Fibroblast of lung (primary cell): ENCODE measurements at places on chromosomes 5 and 9. TPM values are rescaled to one million over a fixed set of nuclear protein-coding genes. Genes with fewer than 3 reads are reported as not detected.
A peak's percentile ranks its signal among the peaks of the same experiment; 100 is the strongest.

The MCC gene
- polyA plus RNA-seq = 3.2 and 4.8 TPM in 2 replicates

- no peak for DNase-seq
These were observed 28.6 kb downstream of the TRIM32 start for GRCh38 chr9:116715751-116716150.

The VCAN gene
- 51.9 and 144 TPM in 2 replicates for polyA plus RNA-seq

DNA sequence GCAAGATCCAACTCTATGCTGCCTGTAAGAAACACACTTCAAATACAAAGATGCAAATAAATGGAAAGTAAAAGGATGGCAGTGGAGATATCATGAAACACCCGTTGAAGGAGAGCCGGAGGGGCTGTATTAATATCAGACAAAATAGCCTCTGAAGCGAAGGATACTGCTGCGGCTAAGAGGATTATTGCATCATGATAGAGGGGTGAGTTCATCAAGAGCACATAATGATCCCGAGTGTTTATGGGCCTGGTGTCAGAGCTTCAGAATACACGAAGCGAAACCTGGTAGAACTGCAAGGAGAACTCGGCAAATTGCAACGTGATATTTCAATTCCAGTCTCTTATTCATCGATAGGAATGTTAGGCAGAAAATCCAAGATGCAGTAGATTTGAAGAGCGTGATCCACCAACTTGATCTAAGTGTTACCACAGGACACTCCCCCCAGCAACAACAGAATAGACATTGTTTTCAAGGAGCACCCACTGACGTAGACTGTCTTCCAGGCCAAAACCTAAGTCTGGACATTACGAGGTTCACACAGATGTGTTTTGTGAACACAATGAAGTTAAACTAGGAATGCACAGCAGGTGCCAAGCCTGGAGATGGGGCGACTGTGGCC is 27.7 kb upstream of the QSOX2 start:
- DNase-seq = peak; percentile 33

DNA sequence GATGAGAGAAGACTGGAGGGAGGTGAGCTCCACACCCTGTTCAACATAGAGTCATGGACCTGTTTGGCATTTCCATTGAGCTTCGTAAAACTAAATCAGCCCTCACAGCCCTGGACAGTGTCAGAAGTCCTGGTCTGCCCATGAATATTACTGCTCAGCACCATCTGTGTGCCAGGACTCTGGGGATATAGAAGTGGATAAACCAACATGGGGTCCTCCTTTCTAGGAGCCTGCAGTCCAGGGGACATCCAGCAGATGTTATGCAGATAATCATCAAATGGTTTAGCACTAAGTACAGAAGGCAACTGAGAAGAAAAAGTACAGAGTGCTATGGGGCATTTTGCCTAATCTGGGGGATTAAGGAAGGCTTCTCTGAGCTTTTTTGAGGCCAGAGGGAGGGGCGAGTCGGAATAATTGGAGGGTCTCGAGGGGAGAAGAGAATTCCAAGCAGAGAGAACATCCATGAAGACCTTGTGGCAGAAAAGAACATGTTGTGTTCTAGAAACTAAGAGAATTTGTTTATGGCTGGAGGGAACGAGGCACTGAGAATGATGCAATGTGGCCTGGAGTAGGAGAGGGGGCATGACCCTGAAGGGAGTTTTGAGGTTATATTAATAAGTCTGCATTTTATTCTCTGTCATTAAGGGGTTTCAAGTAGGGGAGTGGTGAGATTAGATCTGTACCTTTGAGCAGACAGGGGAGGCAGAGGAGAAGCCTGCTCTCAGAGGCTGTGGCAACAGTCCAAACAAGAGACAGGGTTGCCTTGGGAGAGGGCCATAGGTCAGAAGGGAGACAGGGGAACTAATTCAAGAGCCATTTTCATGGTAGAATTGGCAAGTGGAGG is 63.5 kb upstream of the SLC2A8 start:
- DNase-seq = peak; percentile 33

DNA sequence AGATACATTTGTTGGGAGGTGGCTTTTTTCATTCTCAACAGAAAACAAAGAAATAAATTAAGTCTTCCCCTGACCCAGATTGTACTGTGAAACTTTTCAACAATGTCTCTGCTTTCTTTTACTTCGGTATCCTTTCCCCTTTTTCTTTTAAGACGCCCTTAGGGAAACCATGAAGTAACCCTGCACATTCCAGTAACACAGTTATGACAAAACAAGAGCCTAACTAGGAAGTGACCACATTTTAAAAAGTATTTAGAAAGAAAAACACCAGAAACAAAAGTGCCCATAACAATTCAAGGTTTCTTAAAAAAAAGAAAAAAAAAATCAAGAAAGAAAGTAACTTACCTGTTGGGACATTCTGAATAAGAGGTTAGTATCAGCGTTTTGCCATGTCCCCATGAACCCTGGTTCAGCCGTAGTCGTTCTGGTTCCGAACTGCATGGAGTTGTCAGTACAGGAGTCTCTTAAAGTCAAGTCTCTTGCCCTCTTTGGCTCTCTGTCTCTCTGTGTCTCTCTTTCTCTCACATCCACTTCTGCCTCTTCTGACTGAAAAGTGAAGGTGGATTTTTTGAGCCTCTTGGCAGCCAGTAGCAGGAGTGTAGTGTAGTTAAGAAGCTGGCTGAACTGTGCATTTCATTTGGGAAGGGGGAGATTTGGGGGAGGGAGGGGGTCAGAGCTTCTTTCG is 142.9 kb downstream of the BNC2 start:
- peak; percentile 46 for DNase-seq

The SHC3 gene
- 1.7 and 2.5 TPM in 2 replicates for polyA plus RNA-seq

GRCh38 chr9:101226803-101227202 is 158.0 kb downstream of the BAAT start:
- no peak for DNase-seq

DNA sequence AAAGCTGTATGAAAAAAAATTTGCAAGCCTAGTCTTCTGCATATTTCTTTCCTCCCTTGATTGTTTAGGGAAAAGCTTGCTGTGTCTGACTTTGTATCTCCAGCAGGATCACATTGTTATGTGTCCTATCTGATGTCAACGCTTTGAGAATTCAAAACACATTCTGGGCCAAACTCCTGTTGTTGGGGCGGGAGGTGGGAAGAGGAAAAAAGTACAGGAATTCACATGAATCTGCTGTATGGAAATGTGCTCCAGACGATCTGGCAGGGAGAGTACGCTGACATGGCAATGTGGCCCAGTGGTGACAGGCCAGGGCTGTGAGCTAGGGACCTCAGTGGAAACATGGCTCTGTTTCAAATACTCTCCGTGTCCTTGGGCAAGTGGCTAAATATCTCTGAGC is 87.4 kb upstream of the GNA14 start:
- peak; percentile 90 for DNase-seq

GRCh38 chr5:154267516-154267915 is 77.0 kb downstream of the GALNT10 start:
- no peak for DNase-seq

The SMC5 gene
- polyA plus RNA-seq = 15.5 and 21.6 TPM in 2 replicates

The SNX2 gene
- 73.5 and 75.1 TPM in 2 replicates for polyA plus RNA-seq

The CDC25C gene
- 2.4 and 9.9 TPM in 2 replicates for polyA plus RNA-seq

GRCh38 chr9:128862401-128862851 is 19.3 kb downstream of the KYAT1 start:
- DNase-seq = no peak

GRCh38 chr5:121350181-121350930 is 501.3 kb upstream of the FTMT start:
- peak; percentile 55 for DNase-seq

The LPAR1 gene
- polyA plus RNA-seq = 240 and 378 TPM in 2 replicates

DNA sequence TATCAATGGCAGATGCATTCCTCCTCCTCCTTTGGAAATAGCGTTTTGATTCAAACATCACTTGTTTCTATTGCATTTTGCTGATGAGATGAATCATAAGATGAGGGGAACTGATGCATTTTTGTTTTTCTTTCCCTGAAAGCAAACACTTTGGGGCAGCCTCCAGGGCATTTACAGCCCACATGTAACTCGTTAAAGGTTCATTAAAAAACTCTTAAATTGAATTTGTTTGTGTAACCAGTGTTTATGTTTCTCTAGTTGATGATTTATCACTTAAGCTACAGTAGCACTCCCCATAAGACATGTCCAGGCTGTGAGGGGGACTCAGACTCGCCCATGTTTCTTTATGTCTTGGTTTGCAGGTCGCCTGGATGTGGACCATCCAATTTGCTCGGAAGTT is 246.1 kb upstream of the ANKH start:
- no peak for DNase-seq

GRCh38 chr5:122152266-122152900 is 23.0 kb downstream of the ZNF474 start:
- DNase-seq = peak; percentile 87

GRCh38 chr9:81225596-81225995 is 463.8 kb downstream of the TLE1 start:
- no peak for DNase-seq

The PCDHGB7 gene
- polyA plus RNA-seq = 11.3 and 15.3 TPM in 2 replicates

The TMEM215 gene
- polyA plus RNA-seq = not detected in 2 replicates

The SLC36A2 gene
- not detected in 2 replicates for polyA plus RNA-seq

DNA sequence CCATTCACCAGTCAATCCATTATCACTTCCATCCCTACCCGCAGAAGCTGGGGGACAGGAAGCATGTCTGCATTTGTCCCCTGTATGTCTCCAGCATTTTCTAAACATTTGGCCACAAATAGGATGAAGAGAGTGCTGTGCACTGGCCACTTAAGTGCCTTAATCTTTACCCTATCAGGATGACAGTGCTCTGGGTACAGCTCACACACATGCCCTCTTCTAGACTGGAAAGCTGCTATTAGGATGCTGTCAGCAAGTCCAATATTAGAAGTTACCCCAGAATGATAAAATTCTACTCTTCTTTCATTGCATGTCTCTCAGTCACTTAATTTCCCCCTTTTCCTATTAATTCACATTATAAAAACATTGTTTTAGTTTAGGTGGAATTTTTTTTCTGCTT is 168.4 kb downstream of the RASEF start:
- DNase-seq = no peak

DNA sequence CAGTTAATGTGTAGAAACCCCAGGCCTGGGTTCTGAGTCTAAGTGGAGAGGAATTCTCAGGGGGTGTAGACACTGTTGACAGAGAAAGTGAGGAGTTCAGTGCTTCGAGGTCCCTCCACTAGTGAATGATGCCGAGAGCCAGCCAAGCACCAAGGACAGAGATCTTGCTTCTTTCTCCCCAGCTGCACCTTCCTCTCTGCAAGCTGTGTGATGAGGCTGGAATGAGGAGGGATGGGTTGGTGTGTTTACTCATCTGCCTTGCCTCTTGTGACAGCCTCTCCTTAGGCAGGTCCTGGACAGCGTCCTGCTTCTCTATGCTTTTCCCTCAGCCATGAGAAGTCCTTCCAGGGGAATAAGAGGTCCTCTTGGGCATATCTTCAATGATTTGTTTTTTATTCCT is 35.3 kb downstream of the HNRNPH1 start:
- no peak for DNase-seq

The ZDHHC12 gene
- polyA plus RNA-seq = 19.1 and 27.3 TPM in 2 replicates

- no peak for DNase-seq
These were observed 11.8 kb downstream of the RBM18 start for GRCh38 chr9:122252796-122253195.

DNA sequence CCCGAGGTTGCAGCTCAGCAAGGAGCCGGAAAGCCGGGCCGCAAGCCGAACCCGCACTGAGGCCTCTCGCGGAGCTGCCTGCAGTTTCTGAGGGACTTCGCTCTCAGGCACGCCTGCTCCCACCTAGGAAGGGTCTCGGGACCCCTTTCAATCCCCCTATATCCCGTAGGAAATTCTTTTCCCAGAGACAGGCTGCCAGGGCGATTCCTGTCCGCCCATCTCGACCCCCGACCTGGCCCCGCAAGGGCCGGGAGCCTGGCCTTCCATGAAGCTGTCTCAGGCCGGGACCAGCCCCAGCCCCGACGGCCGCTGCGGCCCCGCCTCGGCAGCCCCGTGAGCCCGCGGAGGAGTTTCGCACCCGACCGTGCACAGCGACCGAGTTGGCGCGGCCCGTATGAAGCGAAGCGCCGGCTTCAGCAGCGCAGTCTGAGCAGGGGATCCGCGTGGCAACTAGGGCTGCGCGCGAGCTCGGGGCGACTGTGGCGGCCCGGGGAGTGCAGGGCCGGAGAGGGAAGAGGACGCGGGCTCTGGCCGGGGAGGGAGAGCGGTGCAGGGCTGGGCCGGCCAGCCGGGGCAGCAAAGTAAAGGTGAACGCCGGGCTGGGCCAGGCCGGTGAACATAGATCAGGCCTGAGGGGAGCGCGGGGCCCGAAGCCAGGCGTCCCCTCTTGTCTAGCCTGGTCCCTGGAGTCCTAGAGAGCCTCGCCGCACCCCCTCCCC is 977 bp upstream of the PRDM12 start:
- no peak for DNase-seq

DNA sequence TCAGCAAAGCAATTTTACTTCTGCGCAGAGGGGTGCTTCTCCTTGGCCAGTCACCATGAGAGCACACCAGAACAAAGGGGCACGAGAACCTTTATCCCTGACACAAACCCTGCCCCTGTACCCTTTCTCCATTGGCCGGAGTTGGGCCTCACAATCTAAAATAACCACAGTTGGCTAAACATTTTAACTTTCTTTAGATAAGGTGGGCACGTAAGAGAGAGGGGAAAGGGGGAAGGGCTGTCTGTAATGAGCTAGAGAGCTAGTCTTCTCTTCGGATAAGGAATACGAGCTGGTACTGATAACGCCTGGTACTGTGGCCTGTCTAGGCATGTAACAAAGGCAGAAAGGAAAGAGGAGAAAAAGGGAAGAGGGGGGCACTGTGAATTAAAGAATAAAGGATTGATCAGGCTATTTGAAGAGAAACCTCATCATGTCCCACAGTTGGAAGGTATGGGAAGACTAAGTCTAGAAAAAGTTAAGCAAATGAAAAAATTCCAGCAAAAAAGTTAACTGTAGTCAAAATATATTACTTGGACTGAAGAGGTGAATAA is 1.8 kb upstream of the IARS1 start:
- no peak for DNase-seq

The GPR150 gene
- 0.23 and 0.43 TPM in 2 replicates for polyA plus RNA-seq

DNA sequence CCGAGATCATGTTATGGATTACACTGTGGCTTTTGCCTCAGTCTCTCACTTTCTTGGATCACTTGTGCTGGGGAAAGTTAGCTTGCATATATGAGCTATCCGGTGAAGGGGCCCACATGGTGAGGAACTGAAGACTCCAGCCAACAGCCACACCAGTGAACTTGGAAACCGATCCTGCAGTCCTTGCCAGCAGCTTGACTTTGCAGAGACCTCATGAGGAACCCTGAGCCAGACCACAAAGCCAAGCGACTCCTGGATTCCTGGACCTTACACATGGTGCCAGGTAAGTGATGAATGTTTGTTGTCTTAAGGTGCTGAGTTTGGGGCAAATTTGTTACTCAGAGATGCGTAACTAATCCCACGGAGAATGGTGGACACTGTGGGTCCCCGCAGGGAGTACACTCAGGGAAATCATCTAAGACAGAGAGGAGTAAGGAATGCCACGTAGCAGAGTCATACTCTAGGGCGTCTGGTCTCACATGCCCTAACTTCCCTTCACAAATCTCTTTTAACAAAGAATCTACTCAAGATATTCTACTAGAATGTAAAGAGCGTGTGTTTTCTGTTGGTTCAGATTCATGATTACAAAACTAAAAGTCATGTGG is 76.5 kb upstream of the PJA2 start:
- DNase-seq = peak; percentile 30

- no peak for DNase-seq
These were observed 7.8 kb downstream of the TOR1B start for GRCh38 chr9:129810788-129811187.

The MARVELD2 gene
- 2.9 and 5.1 TPM in 2 replicates for polyA plus RNA-seq

The C9 gene
- 0.06 TPM in 1 of 2 replicates, not detected in the other for polyA plus RNA-seq

- DNase-seq = no peak
These were observed 8.4 kb downstream of the IRX2 start for GRCh38 chr5:2742921-2743679.
